ENCODE measurements at places on chromosomes 2 and 18.

DNA sequence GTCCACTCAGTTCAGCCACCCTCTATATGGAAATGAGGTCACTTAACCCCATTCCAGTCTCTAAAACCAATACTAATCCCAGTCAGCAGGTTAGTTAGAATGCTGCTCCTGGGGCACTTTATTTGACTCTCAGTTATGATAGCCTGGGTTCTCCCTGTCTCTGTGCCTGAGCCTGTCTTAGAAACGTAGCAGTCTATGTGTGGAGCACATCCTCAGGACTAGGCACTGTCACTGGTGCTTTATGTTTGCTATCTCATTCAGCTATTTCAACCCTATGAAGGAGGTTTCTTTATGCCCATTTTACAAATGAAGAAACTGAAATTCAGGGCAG is 152.5 kb upstream of the PKDCC start:
- DNase-seq: no peak

DNA sequence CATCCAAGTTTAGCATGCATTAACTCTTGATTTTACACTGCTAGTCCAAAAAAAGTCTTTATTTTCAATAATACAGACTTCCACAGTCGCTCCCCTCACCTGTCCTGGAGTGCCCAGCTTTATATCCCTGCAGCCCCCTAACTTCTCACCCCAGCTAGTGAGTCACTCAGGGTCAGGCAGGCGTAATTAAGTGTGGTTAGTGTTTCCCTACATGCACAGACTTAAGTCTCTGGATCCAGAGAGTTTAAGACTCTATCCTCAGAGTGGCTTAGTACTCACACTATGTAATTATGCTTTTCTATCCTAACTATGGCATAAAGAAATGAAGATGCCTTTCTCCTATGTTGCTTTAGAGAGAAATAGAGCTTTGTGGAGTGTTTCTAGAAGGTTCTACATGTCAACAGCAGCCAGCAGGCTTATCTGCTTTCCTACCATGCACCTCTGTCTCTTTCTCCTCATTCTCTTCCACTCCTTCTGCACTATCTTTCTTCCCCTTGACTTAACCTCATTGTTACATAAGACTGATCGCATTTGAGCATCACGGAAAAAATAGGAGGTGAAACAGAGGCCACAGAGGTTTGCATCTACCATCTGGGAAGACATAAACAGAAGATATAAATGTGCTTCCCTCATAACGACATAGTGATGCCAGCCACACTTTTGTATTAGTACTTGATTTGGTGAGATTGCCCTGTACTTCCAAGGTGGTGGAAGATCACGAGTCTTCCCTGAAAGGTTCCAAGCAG is 34.4 kb upstream of the PMAIP1 start:
- DNase-seq: no peak

- DNase-seq: peak; percentile 19
These were observed 47.5 kb downstream of the PTGR3 start for GRCh38 chr18:75161256-75162028.

GRCh38 chr18:46293742-46294181 is 189.6 kb downstream of the HAUS1 start:
- no peak for DNase-seq

DNA sequence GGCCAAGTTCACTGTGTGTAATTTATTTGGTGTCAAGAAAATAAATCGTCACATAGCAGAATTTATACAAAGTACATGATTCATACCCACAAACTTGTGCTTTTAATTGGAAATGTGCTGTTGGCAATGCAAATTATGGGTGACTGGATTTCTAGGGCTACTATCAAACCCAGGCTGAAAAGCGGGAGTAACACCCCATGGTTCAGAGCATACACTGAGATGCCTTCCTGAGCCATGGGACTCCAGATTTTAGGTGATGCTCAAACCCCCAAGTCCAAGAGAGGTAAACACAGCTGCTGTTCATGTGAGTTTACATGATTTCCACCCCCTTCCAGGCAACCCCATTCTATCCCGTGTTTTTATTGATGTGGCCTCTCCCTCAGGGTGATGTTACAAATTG is 565.9 kb upstream of the ID2 start:
- DNase-seq: no peak

DNA sequence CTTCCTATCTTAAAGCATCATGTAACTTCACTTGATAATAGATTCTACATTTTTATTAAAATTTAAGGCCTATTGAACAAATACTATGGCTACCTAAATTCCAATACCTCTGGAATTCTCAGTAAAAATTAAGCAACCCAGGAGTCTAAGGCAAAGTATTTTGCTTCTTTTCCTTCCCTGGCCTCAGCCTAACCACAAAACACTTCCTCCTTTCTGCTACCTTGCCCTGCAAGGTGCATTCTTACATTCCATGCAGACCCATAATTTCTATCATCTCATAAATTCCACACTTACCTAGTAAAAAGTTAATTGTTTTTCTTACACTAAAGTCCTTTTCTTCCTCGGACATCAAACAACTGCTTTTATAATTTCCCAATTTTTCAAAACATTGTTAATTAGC is 3.7 kb downstream of the MBOAT2 start:
- no peak for DNase-seq

DNA sequence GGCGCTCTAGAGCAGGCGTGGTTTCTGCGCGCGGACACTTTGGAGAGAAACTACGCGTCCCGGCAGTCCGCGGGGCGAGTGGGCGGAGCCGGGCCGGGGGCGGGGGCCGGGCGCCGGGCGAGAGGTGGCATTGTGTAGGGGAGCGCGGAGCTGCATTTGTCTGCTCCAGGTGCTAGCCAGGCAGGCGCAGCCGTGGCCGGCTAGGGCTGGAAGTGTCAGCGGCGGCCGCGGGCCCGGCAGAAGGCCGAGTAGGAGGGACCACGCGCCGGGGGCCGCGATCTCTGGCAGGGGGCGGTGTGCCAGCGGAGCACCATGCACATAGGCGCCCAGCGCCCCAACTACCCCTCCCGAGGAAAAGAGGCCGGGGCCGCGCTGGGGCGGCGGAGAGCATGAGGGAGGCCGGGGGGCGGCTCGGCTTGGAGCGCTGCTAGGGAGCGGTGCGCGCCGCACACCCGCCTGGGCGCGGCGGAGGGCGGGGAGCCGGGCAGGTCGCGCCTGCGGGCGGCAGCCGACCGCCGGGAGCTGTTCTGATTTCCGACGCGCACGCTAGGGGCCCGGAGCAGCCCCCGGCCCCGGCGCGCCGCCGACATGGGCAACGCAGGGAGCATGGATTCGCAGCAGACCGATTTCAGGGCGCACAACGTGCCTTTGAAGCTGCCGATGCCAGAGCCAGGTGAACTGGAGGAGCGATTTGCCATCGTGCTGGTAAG is at the start of gene FMNL2:
FMNL2 (plus strand) TSS at position 159 of the 710 bp plus-strand sequence.
- peak; percentile 32 for DNase-seq

DNA sequence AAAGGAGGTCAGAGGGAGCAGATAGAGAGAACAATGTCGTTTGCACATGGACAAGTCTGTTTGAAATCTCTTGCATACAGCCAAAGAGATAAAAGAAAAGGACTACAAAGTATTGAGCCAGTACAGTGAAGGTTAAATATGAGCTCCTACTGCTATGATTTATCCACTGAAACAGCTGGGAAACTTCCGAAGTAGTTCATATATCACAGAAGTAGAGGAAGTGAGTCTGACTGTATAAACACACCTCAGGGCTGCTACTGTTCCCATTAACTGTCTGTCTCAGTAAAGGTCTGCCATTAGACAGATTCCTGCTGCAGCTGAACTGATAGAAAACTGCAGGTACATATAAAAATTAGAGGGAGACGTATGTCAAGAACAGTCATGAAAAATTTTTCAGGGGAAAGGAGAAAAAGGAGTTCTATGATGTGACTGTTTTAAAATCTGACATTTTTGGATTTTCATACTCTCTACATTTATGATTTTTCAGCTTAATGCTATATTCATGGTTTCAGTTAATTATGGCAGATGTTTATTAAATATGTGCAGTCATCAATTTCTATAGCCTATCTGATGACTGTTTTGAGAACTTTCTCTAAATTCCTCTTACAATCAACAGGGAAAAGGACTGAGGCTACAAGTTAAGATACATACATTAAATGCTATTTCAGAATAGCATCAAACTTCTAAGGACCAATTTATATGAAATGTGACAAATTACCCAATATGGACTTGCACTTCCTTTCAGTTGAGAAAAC is 364.7 kb downstream of the ERBB4 start:
- DNase-seq: no peak

GRCh38 chr2:175004730-175004979 is 526 bp downstream of the CHN1 start:
- no peak for DNase-seq

DNA sequence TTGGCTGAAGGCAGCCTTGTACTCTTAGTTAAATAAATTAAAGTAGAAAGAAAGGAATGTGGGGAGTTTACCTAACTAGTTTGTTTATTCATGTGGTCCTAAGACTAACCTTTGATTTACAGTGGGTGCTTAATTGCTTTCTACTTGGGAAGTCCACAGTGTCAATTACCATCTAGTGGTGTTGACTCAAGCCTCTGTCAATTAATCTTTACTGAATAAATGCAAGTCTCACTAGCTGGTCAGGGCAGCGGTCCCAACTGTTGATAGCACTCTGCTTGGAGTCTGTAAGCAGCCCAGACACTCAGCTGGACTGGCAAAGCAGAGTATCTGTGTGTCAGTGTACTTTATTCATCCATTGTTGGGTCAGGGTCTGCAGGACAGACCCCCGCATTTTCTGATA is 15.8 kb downstream of the ZNF514 start:
- no peak for DNase-seq

GRCh38 chr2:19207452-19207851 is 151.0 kb downstream of the OSR1 start:
- no peak for DNase-seq

GRCh38 chr2:149329068-149329467 is 1.3 kb upstream of the LYPD6 start:
- DNase-seq: no peak

DNA sequence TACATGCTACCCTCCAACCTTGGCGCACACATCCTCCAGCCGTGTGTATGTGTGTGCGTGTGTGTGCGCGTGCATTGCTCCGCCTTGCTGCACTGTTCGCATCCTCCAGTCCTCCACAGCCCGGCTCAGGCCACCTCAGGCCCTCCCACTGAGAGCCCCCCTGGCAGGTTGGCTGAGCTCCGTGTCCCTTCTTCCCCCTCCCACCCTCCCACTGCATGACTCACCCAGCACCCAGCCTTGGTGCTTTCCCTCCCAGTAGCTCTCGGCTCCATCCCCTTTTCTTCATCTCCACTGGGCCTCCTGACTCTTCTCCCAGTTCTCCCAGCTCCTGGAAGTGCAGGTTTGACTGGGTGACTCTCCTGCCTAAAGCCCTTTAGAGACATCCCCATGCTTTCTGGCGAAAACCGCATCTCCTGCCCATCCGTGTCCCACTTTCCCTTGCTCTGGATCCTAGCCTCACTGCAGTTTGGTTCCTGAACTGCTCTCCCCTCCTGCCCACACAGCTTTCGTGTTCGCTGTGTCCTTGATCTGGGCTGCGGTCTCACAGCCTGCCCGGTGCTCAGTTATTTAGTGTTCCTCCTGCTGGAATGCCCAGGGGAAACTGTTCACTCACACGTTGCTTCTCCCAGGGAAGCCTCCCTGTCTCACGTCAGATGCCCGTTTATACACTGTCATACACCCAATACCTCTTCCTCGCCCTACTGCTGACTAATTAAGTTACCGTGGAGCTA is 4.9 kb downstream of the TMEM177 start:
- DNase-seq: no peak

GRCh38 chr2:165796819-165797530 is 2.9 kb upstream of the GALNT3 start:
- DNase-seq: no peak

GRCh38 chr2:144975881-144976280 is 456.0 kb upstream of the ZEB2 start:
- no peak for DNase-seq

- DNase-seq: no peak
These were observed 213.2 kb downstream of the NDUFA10 start for GRCh38 chr2:239811806-239812560.

DNA sequence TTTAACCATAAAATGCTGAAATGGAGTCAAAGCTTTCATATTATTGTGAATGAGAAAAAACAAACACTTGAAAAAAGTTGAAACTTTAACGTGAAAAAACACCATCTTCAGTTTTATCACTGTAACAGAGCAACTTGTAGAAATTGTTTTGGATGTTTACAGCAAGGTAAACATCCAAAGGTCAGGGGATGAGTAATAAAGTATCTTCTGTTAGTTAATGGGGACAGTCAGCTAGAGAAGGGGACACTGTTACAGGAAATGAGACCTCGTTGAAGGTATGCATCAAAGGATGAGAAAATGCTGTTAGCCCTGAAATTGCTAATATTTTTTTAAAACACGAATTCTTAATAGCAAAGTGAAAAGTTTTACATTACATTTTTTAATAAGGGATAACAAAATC is 2.9 kb downstream of the RHBDD1 start:
- no peak for DNase-seq

DNA sequence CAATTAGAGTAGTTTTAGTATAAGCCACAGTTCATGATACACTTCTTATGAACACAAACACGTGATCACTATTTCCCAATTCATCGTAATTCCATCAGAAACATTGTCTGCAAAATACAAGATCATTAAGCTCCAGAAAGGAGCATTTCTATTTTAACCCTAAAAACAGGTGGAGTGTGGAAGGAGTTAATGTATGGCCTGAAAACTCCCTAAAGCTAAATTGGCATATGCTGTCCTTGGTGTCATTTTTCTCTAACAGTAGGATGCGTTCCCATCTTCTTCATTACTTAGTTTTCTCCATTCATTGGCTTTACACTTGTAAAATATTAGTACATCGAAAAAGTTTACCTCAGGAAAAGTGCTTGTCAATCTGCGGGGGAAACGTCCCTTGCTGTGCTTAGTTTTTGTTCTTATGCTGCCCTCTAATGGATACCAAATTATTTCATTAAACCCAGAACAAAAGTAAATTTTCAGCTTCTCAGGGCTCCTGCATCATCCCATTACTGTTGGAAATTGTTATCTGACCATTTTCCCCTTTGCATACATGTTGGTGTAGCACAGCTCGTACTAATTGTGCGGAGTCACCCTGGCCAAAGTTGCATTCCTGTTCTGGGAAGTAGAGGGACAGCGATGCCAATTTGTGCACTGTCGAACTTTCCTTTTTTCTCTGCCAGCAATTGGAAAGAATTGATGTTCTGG is 153.4 kb downstream of the GPD2 start:
- DNase-seq: no peak

- DNase-seq: no peak
These were observed 745.9 kb upstream of the ACVR2A start for GRCh38 chr2:147098940-147099339.

DNA sequence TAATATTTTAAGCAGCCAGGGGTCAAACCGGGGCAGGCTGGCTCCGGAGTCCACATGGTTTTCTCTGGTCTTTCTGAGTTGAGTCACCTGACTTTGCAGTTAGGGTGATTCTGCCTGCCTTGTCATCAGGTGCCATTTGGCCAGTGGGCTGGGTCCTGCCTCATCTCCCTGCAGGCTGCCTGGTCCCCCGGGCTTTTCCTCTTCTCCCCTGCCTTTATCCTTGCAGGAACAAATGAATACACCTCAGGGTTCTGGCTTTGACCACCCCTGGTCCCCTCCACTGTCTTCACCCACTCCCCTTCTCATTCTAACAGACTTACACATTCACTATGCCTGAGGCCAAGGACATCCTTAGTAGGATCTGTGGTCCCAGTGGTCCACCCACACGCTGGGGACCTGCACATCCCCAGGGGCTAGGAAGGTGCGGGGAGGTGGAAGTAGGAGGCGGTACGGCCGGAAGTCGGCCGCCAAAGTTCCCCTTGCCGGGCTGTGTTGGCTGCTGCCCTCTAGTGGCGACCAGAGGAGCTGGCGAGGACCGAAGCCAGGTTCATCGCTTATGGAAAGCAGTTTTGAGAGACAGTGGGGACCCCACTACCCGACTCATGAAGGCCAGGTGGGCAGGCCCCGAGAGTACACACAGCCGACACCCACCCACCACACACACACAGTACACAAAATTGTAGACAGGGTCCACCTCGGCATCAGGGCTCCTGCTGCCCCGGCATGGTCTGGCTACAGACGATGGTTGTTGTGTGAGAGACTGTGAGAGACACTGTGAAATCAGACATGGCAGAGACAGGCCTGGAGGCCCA is 6.3 kb upstream of the TEX261 start:
- DNase-seq: no peak

All from NCI-H187 (cell line).